A549 (cell line): ENCODE measurements at places on chromosomes 1 and 21. TPM values are rescaled to one million over a fixed set of nuclear protein-coding genes. Genes with fewer than 3 reads are reported as not detected.

PRELP gene
- polyA plus RNA-seq: not detected in 3 replicates

CLEC20A gene
- polyA plus RNA-seq: not detected in 3 replicates

LPAR3 gene
- 0.08 to 0.12 TPM (median 0.11 TPM) in 3 replicates for polyA plus RNA-seq

TP73 gene
- 0.09 to 0.25 TPM (median 0.16 TPM) in 3 replicates for polyA plus RNA-seq

KRTAP20-1 gene
- polyA plus RNA-seq: not detected in 3 replicates

C1QA gene
- not detected in 3 replicates for polyA plus RNA-seq

S100A9 gene
- polyA plus RNA-seq: 1.7 to 4.6 TPM (median 3.1 TPM) in 3 replicates

FCRLB gene
- 0.48 to 0.62 TPM (median 0.54 TPM) in 3 replicates for polyA plus RNA-seq

FCAMR gene
- not detected in 3 replicates for polyA plus RNA-seq

CR1L gene
- polyA plus RNA-seq: not detected in 3 replicates

HMGN2 gene
- 290 to 380 TPM (median 310 TPM) in 3 replicates for polyA plus RNA-seq

C1orf174 gene
- 23.6 to 23.9 TPM (median 23.7 TPM) in 3 replicates for polyA plus RNA-seq
